ENCODE measurements at places on chromosomes 16 and 17. TPM values are rescaled to one million over a fixed set of nuclear protein-coding genes. Genes with fewer than 3 reads are reported as not detected.

Gene CSH2
- total RNA-seq, result not detected

Gene ENPP7
- total RNA-seq, result not detected

Gene TUBG2
- 17.1 TPM for total RNA-seq

Gene ASPHD1
- total RNA-seq, result 23.3 TPM

Gene KRT24
- not detected for total RNA-seq

Gene HCRT
- total RNA-seq, result not detected

Gene ANKRD40CL
- not detected for total RNA-seq

Gene VKORC1
- 98.3 TPM for total RNA-seq

Gene MYH1
- total RNA-seq, result not detected

Gene CMTM2
- not detected for total RNA-seq

Gene UTS2R
- not detected for total RNA-seq

Gene CHTF8
- 126 TPM for total RNA-seq

Gene ARL4D
- 26.8 TPM for total RNA-seq

Gene ITGA2B
- 1.8 TPM for total RNA-seq

Gene FOXL1
- 2.6 TPM for total RNA-seq

Gene ZG16
- total RNA-seq, result not detected

Gene SLC9A5
- total RNA-seq, result 1.5 TPM

Gene MFSD11
- 20.7 TPM for total RNA-seq

Gene OTOP3
- not detected for total RNA-seq

Gene MED9
- total RNA-seq, result 18.7 TPM

Gene TRAP1
- total RNA-seq, result 136 TPM

Gene DNAH3
- total RNA-seq, result 0.11 TPM

Gene CCT6B
- total RNA-seq, result 1.5 TPM

Gene ZSWIM7
- 35.2 TPM for total RNA-seq

Gene TMC5
- total RNA-seq, result 4.8 TPM

Gene PIRT
- total RNA-seq, result not detected

Gene CACNA1G
- 3.4 TPM for total RNA-seq

Gene CETP
- not detected for total RNA-seq

Gene PLCG2
- 3.8 TPM for total RNA-seq

Gene HEATR9
- total RNA-seq, result not detected

Gene CD7
- total RNA-seq, result 0.17 TPM

Gene ITPRIPL2
- 12.0 TPM for total RNA-seq

Gene ABI3
- not detected for total RNA-seq

Gene TBC1D3E
- not detected for total RNA-seq

Gene CDRT15L2
- not detected for total RNA-seq

Gene TMC8
- total RNA-seq, result 0.22 TPM

Gene MYH13
- not detected for total RNA-seq

Gene DOC2B
- 1.8 TPM for total RNA-seq

Gene MAPT
- total RNA-seq, result 1.5 TPM

Gene GUCY2D
- 0.41 TPM for total RNA-seq
